ENCODE measurements at places on chromosomes 5 and 9. TPM values are rescaled to one million over a fixed set of nuclear protein-coding genes. Genes with fewer than 3 reads are reported as not detected.

DNA sequence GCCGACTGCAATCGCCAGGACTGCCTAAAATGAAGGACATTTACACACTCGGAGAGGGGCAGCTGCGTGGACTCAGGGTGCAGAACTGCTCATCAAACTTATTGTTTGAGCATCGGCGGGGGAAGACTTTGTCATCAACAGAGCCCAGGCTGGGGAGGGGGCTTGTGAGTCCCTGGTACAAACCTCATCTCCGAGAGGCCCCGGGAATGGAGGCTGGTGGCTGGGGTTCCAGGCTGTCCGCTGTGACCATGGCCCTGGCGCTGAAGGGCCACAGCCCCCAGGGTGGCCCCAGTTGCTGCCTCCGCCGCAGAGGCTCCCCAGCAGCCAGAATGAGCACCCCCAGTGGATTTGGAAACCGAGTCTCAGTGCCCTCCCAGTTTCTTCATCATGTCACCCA is 46.1 kb upstream of the RNU6ATAC start:
- DNase-seq, result no peak

- DNase-seq, result peak; percentile 29
Measured at GRCh38 chr5:92687821-92688722, 892.9 kb downstream of the NR2F1-AS1 start.

DNA sequence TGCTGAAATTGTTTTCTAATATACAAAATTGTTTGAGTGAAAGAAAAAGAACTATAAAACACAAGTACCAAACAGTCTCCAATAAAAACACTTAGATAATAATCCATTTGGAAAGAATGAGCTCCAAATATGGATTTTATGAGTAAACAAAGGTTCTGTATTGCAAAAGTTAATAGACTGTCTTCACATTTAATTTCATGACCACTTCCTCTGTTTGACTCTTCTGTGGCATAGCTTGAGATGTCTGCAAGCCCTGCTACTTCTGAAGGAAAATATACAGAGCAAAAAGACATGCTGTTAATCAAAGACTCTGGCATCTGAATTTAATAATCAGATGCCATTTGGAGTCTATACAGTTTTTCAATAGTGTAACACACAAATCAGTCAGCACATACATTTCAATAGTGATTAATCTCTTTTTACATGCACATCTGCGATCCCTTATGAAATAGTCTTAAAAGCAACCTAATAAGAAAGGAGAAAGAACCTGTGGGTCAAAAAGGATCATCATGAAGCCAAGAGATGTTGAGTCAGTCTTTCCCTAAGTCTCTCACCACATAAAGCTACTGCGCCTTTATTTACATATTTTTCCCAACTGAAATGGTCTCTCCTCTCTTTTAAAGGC is 165.4 kb upstream of the LHFPL2 start:
- DNase-seq, result no peak

- DNase-seq, result peak; percentile 72
Measured at GRCh38 chr9:1979741-1980367, 35.3 kb upstream of the SMARCA2 start.

- DNase-seq, result no peak
Measured at GRCh38 chr5:82364497-82364896, 86.3 kb upstream of the RPS23 start.

DNA sequence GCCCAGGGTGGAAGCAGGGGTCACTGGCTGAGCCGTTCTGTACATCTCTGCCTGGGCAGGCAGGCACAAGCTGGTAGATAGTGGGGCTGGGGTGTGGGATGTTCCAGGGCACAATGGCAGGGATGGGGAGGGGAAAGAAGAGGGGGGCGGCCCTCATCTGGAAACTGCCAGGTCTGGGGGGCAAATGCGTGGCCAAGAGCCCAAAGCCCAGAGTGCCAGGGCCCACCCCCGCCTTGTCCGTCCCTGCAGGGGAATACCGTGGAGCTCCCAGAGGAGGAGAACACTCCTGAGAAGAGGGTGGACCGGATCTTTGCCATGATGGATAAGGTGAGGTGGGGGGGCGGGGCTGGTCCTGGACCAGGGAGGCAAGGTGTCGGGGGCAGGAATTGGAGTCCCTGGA is 42.7 kb upstream of the HMCN2 start:
- no peak for DNase-seq

DNA sequence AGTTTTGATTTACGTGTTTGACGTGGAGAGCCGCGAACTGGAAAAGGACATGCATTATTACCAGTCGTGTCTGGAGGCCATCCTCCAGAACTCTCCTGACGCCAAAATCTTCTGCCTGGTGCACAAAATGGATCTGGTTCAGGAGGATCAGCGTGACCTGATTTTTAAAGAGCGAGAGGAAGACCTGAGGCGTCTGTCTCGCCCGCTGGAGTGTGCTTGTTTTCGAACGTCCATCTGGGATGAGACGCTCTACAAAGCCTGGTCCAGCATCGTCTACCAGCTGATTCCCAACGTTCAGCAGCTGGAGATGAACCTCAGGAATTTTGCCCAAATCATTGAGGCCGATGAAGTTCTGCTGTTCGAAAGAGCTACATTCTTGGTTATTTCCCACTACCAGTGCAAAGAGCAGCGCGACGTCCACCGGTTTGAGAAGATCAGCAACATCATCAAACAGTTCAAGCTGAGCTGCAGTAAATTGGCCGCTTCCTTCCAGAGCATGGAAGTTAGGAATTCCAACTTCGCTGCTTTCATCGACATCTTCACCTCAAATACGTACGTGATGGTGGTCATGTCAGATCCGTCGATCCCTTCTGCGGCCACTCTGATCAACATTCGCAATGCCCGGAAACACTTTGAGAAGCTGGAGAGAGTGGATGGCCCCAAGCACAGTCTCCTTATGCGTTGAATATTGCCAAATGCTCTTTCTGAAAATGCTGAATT is 850 bp downstream of the RRAGA start:
- peak; percentile 49 for DNase-seq

DNA sequence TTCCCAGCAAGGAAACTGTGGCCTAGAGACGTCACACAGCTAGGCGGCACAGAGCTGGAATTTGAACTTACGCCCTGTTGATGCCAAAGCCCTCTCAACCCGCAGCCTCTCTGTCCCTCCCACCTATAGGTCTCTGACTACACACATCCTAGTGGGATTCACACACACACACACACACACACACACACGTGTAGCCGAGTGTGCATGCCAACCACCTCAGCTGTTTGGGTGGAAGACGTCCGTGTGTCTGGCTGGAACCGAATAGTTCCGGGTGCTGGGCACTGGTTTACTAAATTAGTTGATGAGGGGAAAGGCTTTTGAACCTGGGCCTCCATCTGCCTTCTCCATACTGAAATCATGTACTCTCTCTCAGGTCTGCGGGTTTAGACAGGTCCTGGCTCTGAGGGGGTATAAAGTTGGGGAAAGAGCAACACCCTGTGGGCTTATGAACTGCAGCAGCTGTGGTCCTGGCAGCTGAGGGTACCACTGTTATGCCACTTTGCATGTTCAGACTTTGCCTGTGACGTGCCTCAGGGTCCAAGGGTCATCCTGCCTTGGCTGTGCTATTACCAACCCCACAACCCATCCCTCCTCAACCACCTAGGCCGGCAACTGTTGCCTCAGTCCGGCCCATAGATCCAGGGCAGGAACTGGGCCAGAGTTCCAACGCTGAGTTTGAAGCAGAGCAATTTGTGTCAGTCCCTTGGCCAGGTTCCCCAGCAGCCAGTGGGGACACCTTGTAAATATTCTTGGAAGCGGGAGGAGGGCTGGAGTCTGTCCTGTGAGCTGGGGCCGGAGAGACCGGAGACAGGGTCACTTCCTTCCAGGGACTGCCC is 50.5 kb downstream of the PSD2 start:
- DNase-seq, result no peak

DNA sequence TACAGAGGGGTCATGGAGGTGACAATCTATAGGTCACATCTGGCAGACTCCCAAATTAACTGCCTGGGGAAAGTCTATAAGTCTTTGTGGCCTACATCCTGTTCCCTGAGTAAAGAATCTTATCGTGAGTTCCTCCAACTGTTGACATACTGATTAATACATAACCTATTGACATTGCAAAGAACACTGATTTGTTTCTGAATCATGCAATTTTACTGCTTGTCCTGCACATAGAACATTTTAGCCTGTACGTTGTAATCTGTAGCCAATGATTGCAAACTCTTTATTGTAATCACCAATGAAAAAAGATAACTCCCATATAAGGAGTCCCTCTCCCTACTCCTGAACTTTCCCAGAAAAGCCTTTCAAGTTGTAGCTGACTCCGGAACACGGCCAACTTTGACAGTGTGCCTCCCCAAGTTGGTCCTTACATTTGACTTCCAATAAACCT is 18.8 kb upstream of the OR2K2 start:
- DNase-seq, result no peak

DNA sequence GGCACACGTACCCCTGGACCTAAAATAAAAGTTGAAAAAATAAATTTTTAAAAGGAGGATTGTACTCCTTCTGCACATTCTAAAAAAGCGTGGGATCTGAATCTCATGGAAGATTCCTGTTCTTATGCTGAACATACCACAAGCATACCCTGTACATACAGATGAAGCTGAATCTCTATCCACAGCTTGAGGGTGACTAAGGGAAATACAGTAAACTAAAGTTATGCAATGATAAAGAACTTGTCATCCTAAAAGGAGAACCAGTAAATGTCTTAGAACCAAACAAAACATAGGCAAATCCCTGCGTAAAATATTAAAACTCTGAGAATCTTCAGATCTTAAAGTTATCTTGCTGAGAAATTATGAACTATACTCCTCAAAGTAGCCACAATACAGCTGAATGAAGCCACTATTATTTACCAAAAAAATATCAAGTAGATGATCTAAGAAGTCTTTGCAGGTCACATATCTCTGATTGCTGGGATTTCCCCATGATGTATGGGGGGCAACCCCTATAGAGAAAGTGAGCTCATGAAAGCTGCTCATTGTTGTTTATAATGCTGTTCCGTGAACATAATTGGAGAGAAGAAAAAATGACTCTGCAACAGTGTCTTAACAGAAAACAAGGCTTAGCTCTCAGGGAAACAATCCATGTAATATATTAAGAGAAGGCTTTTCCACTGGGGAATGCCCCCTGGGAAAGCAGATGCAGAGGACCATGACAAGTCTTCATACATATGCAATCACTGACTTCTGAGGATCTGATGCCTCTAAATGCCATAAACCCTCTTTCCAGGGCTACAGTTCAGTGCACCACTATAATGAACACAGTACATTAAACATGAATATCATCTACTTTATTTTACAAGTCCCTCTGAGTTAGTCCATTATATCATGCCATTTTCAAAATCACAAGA is 210.1 kb downstream of the EPB41L4A start:
- no peak for DNase-seq

GRCh38 chr5:54761213-54761701 is 224.1 kb downstream of the ESM1 start:
- DNase-seq, result no peak

DNA sequence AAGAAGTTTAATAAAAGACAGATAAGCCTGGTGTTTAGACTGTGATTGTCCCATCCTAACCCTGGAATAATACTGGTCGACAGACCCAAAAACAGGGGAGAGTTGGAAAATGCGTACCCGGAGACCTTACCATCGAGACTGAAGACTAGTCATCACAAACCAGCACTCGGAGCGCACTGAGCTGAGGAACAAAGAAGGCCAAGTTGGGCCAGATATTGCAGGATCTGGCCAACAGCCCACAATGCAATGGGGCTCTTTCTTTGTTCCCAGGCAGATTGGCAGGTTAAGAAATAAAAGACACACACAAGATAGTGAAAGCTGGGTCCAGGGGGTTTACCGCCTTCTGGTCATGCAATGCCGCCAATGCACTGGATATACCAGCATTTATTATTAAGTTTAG is 188.7 kb upstream of the RAI14 start:
- DNase-seq, result no peak

GRCh38 chr5:10880934-10881333 is 119.9 kb upstream of the DAP start:
- DNase-seq, result no peak

DNA sequence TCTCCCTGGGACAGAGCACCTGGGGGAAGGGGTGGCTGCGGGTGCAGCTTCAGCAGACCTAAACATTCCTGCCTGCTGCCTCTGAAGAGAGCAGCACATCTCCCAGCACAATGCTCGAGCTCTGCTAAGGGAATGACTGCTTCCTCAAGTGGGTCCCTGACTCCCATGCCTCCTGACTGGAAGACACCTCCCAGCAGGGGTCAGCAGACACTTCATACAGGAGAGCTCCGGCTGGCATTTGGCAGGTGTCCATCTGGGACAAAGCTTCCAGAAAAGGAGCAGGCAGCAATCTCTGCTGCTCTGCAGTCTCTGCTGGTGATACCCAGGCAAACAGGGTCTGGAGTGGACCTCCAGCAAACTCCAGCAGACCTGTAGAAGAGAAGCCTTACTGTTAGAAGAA is 77.2 kb downstream of the SLCO6A1 start:
- DNase-seq, result no peak

- no peak for DNase-seq
Measured at GRCh38 chr5:177220576-177220975, 82.9 kb downstream of the RAB24 start.

DNA sequence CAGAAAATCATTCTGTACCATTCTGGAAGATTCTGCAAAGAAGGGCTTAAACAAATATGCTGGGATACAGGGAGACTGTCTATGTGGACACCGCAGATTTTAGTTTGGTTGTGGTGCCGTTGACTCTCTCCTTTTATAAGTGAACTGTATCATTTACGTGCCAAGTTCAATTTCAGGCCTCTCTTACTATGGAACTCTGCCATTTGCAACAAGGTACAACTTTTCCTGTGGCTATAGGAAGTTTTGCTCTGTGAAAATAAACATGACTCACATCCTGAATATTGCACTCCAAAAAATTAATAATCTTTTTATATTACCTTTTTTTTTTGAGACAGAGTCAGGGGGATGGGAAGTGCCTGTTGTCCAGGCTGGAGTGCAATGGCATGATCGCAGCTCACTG is 29.7 kb upstream of the CSNK1G3 start:
- DNase-seq, result no peak

- no peak for DNase-seq
Measured at GRCh38 chr5:177540438-177540837, 13.9 kb downstream of the FAM193B start.

- no peak for DNase-seq
Measured at GRCh38 chr5:137036640-137037039, 462.5 kb downstream of the SPOCK1 start.

The ZBED3 gene
- polyA plus RNA-seq, result 7.4 TPM

The TMC1 gene
- polyA plus RNA-seq, result 1.1 TPM

The PCDHGC3 gene
- 119 TPM for polyA plus RNA-seq

The PLPP7 gene
- polyA plus RNA-seq, result 51.0 TPM

The SHOC1 gene
- 0.26 TPM for polyA plus RNA-seq

The CD274 gene
- polyA plus RNA-seq, result 1.5 TPM

The PCDHA12 gene
- 0.06 TPM for polyA plus RNA-seq

The OGN gene
- polyA plus RNA-seq, result 301 TPM

The LURAP1L gene
- polyA plus RNA-seq, result 13.2 TPM

The PRUNE2 gene
- polyA plus RNA-seq, result 10.6 TPM

The AJM1 gene
- polyA plus RNA-seq, result 2.8 TPM

The PLEKHG4B gene
- 0.39 TPM for polyA plus RNA-seq

The RGS7BP gene
- 15.2 TPM for polyA plus RNA-seq

Data from hindlimb muscle (tissue), 1 donor.